ENCODE measurements at places on chromosomes 7 and 10.
A peak's percentile ranks its signal among the peaks of the same experiment; 100 is the strongest.

- DNase-seq: no peak
Observed at GRCh38 chr10:80700252-80700651, 162.6 kb downstream of the SH2D4B start.

DNA sequence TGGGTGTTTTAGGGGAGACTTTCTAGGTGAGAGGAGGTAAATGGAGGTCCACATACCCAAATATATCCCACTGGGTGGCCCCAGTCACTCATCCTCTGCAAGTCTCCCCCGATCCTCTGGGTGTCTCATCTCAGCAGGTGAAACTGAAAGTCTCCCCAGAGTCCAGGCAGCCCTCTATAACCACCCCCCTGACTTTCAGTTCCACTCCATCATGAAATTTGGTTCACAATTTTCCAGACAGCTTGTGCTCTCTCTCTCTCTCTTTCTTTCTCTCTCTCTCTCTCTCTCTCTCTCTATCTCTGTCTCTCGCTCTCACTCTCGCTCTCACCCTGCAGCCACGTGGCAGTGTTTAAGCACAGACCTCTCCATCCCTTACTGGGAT, 56.7 kb upstream of the ELN start:
- no peak for DNase-seq

DNA sequence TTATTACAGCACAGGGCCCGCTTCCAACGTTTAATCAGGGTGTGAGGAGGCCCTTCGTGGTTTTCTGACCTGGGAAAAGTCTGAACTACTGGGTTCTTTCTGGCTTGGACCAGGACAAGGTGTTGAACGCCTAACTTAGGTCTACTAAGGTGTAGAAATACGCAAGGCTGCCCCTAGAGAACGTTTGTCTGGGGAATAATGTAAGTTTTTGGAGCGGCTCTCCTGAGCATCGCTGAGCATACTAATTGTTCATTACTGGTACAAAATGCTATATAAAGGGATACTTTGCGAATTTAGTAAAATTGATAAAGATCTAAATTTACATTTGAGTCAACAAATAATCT, 32.4 kb upstream of the TOMM7 start:
- DNase-seq: no peak

- DNase-seq: no peak
Observed at GRCh38 chr7:118870187-118870586, 645.7 kb downstream of the ANKRD7 start.

- no peak for DNase-seq
Observed at GRCh38 chr7:30977896-30978564, 14.3 kb downstream of the GHRHR start.

GRCh38 chr7:71267734-71268469, 136.0 kb downstream of the GALNT17 start:
- no peak for DNase-seq

- DNase-seq: no peak
Observed at GRCh38 chr10:95881316-95881715, 26.5 kb upstream of the CC2D2B start.

DNA sequence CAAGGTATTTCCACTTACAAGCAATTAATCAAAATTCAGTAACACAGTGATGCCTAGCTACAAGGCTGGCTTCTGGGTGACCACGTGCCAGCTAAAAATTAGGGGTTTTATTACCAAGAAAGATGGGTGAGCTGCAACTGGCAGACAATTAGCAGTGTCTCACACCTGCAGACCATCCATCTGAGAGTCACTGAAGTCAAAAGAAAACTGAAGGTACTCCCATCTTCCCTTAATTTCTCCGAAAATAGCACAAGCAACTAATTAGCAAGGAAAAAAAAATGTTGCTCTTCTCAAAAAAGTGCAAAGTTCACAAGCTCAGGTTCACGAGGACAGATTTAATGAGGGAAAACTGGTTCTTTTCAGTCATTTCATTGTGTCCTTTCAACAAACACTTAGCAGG, 28.4 kb downstream of the RSU1 start:
- no peak for DNase-seq

GRCh38 chr10:61319386-61320256, 133.6 kb downstream of the TMEM26 start:
- DNase-seq: no peak

- DNase-seq: peak; percentile 29
Observed at GRCh38 chr10:12513003-12513365, 163.6 kb downstream of the CAMK1D start.

DNA sequence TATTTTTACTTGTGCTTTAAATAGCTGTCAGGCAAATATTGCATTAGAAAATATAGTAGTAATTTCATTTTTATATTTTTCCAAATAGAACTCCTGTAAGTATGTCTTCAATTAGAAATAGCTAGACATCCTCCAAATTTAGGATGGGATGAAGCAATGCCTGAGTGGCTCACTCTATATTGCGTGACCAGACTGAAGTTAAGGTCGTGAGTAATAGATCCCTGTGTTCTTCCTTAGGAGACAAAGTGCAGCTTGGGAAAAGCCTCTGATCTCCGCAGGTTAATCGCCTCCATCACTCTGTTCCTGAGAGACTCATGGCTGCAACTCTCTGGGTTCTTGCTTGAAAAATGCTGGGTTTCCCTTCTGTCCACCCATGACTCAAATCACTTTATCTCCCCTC, 484.8 kb upstream of the ANKRD30A start:
- DNase-seq: no peak

GRCh38 chr7:155327590-155328320, 30.1 kb downstream of the INSIG1 start:
- no peak for DNase-seq

- no peak for DNase-seq
Observed at GRCh38 chr10:118732245-118733165, 22.3 kb downstream of the CACUL1 start.

- no peak for DNase-seq
Observed at GRCh38 chr10:21510241-21511094, 15.0 kb downstream of the SKIDA1 start.

GRCh38 chr7:110909117-110909516, 181.8 kb upstream of the LRRN3 start:
- no peak for DNase-seq

- no peak for DNase-seq
Observed at GRCh38 chr10:77555591-77556212, 81.9 kb downstream of the KCNMA1 start.

DNA sequence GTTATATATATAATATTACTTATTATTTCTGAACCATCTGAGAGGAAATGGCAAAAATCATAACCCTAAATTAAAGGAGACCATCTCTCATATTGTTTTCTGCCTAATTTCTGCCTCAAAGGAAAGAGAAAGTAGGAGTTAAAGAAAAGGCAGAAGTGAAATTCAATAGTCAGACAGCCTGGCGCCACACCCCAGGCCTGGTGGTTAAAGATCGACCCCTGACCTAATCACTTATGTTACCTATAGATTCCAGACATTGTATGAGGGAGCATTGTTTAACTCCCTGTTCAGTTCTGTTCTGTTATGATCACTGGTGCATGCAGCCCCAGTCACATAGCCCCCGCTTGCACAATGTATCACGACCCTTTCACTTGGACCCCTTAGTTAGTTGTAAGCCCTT, 24.9 kb upstream of the CHST3 start:
- DNase-seq: no peak

DNA sequence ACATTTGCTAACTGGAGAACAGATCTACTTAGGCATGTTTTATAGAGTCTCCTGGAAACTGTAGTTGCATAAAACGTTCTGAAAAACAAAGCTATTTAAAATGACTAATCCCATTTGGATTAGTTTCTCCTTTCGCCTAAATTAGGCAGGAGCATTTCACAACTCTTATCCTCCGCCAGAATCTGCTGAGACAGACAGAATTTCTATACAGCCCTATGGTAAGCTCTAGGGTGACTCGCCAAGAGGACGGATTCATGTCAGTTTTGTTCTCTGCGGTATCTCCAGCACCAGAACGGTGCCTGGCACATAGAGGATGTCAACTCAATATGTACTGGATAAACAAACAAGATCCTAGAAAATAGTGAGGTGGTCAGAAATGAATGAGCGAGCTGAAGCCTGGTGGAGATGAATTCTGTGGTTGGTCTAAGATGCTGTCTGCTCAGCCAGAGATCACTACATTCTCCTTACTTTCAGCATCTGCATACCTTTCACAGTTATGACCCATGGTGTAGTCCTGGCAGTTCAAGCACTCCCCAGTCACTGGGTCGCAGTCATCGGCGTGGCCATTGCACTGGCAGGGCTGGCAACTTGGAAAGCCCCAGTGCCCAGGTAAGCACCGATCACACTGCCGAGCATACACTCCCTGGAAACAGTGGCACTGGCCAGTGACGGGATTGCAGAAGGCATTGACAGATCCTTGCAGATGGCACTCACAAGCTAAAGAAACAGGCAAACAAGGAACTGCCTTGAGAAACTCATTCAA, 44.0 kb downstream of the LAMB1 start:
- no peak for DNase-seq

DNA sequence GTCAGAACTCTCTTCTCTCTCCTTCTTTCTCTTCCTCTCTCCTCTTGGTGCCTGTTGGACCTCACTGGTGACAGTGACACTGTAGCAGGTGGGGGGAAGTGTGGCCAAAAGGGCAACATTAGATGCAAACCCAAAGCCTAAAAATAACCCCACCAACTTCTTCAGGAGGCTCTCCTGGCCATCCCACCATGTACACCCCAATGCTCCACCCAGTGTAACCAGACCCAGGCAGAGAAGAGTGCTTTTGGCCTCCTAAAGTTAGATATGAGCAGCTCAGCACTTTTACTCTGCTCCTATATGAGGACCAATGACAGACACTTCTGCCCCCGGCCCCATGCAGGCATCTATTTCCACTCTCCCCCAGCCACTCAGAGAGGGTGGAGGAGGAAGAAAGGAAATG, 5.5 kb downstream of the MYOZ1 start:
- DNase-seq: no peak

DNA sequence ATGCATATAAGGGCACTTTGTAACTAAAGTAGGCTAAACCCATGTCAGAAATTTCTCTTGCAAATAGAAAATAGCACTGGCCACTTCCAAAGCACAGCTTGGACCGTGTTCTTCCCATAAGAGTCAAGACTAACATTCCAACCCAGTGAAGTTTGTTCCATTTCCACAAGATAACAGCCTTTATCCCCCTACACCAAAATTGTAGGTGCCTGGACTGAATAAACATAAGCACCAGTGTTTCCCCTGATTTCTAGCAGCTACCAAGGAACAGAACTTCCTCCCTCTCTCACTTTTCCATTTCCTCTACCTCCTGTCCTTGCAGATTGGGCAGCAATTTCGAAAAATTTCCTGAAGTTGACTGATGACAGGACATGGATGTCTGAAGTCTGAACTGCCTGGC, 219.7 kb downstream of the CREB5 start:
- no peak for DNase-seq

DNA sequence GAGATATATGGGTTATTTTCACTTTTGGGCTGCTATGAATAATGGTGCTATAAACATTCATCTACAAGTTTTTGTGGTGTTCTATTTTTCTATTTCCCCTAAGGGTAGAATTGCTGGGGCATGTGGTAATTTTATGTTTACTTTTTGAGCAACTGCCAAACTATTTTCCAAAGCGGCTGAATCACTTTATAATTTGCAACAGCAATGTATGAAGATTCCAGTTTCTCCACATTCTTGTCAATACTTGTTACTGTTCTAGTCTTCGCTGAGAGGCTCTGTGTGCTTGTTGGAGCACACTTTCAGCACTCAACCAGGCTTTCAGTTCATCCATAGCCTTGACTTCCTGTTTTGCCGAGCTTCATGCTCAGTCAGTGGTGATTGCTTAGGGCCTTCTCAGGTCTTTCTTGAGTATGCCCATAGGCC, 39.0 kb downstream of the ADK start:
- DNase-seq: no peak

DNA sequence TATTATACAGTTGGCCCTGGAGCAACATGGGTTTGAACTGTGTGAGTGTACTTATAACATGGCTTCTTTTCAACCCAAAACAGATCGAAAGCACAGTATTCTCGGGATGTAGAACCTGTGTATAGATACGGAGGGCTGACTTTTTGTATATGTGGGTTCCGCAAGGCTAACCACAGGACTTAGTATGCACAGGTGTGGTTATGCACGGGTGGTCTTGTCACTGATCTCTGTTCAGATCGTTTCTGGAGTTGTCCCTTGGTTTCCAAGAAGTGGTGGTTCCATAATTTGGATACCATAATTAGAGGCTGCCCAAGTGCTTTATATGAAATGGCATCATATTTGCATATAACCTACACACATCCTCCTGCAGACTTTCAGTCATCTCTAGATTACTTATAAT, 10.9 kb upstream of the BHLHA15 start:
- no peak for DNase-seq

- DNase-seq: no peak
Observed at GRCh38 chr7:8343556-8343955, 81.6 kb upstream of the ICA1 start.

All from posterior vena cava (tissue), 2 donors.